ENCODE measurements at places on chromosomes 7 and 10.

DNA sequence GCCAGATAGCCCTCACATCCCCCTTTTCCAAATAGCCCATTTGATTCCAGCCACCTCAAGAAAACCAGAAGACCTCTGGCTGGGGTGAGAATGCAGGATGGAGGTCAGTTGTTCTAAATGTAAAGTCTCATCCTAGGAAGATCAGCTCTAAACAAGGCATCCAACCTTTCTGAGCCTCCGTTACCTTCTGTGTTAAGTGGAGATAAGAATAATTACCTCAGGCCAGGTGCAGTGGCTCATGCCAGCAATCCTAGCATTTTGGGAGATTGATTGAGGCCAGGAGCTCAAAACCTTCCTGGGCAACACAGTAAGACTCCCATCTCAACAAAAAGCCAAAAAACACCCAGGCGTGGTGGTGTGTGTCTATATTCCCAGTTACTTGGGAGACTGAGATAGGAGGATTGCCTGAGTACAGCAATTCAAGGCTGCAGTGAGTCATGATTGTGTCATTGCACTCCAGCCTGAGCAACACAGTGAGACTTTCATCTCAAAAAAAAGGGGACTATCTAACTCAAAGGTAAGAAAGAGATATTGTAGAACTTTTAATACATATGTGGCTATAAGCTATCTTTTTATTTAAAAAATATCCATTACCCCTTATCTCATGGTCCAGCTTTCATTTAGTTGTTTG lies 43.5 kb downstream of the PRTFDC1 start:
- no peak for DNase-seq

DNA sequence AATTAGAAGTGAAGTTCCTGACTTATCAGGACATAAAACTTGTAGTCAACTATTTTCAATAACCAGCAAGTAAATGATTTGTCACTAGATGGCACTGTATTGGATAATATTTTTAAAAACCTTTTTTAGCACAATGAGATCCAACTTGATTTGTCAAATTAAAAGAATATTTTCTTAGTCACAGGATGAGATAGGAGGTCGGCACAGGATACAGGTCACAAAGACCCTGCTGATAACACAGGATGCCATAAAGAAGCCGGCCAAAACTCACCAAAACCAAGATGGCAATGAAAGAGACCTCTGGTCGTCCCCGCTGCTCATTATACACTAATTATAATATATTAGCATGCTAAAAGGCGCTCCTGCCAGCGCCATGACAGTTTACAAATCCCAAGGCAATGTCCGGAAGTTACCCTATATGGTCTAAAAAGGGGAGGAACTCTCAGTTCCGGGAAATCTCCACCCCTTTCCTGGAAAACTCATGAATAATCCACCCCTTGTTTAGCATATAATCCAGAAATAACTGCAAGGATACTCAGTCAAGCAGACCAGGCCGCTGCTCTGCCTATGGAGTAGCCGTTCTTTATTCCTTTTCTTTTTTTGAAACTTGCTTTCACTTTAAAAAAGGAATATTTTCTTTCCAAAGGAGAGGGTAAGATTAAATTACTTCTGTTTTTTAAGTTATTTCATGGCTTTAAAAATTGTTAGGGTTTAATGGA lies 255.7 kb upstream of the MKLN1 start:
- DNase-seq = no peak

- no peak for DNase-seq
Observed at GRCh38 chr7:117767951-117768350, 105.3 kb downstream of the CTTNBP2 start.

- DNase-seq = no peak
Observed at GRCh38 chr10:6654571-6654970, 74.5 kb upstream of the PRKCQ start.

DNA sequence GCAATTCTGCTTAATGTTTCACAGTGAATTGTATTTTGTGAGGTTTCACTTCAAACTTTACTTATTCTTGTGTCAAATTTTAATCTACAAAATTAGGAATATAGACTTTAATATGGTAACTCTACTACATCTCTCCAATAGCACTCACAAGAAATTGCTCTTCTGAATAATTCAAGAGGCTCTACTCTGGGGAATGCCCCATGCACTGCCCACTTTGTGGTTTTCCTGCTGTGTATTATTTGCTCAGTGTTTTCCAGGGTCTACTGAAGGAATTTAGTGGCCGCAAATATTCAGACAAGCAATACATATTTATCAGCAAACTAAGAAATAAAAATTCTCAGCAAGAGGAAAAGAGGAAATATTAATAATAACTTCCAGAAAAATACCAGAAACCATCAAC lies 611.4 kb downstream of the TNS3 start:
- no peak for DNase-seq

DNA sequence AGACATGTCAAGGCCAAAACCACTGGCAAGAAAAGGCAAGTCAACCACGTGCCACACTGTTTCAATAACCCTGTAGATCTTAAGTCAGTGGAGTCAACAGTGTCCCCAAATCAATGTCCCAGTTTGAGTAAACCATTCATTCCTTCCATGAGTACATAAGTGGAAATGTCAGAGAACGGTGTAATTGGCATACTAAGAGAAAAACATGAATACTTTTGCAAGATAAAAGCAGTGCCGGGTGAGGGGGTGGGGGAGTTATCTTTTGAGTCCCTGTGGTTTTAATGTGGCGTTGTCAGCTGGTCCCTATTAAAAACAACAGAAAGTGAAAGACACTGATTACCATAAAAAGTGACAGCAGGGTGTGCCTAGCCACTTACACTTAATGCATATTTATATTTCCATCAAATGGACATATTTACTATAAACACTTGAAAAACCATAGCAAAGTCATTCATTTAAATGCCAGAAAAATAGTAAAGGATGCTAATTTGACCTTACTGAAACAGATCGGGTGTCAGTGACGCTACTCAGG lies 37.8 kb downstream of the RSU1 start:
- no peak for DNase-seq

GRCh38 chr7:12373580-12374263 lies 29.9 kb downstream of the VWDE start:
- no peak for DNase-seq
